ENCODE measurements at places on chromosomes 11 and 22.

- DNase-seq = no peak
Observed at GRCh38 chr22:32106930-32107329, 52.2 kb downstream of the C22orf42 start.

DNA sequence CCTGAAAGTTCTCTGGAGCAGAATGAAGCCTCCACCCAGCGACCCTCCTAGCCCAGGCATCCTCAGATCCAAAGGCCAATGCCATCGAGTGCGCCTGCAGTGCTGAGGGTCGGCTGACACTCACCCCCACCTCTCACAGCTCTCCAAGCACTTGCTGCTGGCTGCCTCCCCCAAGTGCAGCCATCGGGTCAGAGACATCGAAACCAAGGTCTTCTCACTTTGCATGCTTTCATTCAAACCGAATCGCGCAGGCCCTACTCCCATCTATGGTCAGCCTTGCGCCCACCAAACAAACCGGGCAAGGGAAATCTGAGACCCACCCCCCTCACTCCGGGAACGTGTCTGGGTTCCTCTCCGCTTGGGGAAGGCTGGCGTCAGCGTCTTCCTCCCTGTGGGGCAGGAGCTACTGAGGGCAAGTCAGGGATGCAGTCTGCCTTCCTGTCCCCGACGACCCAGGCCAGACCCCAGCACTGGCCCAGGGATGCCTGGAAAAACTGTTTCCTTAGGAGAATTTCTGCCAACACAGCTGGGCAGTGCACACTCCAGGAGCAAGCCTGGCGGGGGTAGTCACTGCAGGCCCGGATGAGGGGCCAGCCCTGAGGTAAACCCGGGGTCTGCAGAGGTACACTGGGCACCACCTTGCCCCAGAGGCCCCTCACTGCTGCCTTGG, 7.0 kb downstream of the WNT7B start:
- no peak for DNase-seq

DNA sequence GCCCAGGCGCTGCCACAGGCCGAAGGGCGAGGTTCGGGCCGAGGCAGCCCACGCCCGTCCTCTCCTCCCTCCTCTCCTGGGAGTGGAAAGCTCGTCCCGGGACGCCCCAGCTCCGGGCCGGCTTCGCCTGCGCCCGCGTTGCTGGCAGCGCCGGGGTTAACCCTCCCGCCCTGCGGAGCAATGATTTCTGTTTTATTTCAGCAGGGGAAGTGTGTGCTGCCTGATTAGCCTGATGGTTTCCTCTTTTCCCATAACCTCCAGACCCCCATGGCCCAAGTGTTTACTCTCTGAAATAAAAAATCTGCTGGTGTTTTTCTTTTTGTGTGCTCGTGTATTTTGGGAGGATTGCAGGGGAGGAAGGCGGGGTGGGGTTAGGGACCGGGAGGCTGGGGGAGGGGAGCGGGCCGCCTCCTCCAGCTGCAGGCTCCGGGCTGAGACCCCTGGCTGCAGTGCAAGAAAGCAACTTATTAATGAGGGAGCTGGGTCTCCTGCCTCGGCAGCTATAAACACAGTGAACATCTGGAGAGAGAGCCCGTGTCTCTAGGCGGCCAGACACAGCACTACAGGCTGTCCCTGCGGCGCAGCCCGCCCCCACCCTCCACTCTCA, 38.6 kb downstream of the ETS1 start:
- no peak for DNase-seq

GRCh38 chr11:71202598-71202944, 49.8 kb downstream of the SHANK2 start:
- no peak for DNase-seq

DNA sequence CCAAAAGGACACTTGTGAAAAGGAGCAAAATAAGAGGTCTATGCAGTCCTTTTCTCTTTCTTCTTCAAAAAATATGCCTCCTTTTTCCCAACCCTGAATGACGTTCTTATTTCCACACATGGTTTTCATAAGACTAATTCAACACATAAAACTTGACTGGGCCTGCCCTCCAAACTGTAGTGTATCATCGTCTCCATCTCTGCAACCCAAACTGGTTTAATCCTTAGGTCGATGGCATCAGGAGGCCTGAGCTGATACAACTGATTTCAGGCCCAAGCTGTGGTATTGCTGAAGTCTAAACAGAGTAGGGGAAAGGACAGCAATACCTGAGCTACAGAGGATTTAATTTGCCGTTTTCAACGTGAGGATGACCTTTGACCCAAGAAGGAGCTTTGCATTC, 130.0 kb upstream of the MTNR1B start:
- DNase-seq = no peak

- DNase-seq = no peak
Observed at GRCh38 chr11:74437441-74438042, 29.8 kb downstream of the KCNE3 start.

- DNase-seq = no peak
Observed at GRCh38 chr22:25402501-25403283, 161.8 kb upstream of the GRK3 start.

DNA sequence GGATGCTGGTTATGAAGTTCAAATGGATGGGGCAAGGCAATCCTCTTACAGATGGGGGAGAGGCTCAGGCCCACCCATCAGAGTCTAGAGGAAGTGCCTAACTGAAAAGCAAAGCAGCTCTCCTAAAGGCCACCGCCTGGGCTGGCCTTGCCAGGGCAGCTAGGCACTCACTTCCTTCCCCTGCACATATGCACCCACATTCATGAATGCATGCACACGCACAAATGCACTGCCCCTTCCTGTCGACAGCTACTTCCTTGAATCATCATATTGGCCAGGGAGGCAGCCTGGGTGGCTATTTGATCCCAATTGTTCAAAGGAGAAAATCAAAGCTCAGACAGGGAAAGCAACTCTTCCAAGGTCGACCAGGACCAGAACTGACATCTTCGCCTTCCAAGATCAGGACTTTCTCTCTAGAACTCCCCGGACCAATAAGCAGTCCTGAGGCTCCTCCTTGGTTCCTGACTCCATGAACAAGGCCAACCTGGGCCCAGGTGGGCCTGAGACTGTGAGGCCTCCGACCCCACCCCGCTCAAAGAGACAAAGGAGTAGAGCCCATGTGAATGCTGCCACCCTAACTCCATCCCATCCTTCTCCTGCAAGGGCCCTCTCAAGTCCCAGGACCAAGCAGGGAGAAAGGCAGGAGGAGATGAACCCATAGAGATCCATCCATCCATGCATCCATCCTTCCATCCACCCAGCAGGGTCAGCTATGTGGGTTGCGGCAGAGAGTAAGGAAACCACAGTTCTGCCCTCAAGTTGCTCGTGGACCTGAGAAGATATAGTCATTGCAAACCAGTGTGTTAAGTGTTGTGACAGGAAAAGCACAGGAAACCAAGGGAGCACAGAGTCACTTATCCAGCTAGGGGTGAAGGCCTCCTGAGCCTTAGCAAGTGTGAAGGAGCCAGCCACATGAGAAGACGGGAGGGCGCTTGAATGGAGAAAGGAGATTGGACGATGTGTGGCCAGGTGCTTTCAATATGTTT, 35.4 kb upstream of the LMO1 start:
- DNase-seq = no peak

- no peak for DNase-seq
Observed at GRCh38 chr11:64590763-64591221, at the start of gene SLC22A12. Gene SLC22A12 (plus strand): TSS chr11:64591220. CDS start chr11:64591557, 337 bp downstream.

DNA sequence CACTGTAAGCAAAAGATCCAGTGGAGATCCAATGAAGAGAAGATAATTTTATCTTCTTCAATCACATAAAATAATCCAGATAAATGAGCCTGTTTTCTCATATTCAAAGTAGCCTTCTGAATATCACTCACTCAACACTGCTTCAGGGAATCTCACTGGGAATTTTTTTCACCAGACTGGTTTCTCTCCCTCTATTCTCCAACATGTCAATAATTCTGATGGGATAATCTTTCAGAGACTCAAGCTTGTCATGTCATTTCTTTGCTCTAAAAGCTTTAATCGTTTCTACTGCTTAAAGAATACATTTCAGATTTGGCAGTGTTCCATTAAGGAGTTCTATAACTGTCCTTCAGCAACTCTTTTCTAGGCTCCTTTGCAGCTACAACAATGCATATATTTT, 16.3 kb downstream of the CNTN5 start:
- no peak for DNase-seq

DNA sequence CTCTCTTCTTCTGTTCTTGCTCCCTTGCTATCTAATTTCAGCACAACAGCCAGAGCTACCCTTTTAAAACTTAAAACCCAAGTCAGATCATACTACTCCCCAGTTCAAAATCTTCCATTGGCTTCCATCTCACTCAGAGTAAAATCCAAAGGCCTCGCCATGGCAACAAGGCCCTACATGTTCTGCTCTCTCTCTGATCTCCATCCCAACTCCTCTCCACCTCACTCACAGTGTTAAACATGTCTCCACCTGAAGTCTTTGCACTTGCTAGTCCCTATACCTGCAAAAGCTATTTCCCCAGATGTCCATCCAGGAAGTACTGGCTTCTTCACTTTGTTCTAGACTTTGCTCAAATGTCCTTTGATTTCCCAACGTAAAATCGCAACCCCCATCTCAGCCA, 3.0 kb upstream of the GRAP2 start:
- DNase-seq = no peak

DNA sequence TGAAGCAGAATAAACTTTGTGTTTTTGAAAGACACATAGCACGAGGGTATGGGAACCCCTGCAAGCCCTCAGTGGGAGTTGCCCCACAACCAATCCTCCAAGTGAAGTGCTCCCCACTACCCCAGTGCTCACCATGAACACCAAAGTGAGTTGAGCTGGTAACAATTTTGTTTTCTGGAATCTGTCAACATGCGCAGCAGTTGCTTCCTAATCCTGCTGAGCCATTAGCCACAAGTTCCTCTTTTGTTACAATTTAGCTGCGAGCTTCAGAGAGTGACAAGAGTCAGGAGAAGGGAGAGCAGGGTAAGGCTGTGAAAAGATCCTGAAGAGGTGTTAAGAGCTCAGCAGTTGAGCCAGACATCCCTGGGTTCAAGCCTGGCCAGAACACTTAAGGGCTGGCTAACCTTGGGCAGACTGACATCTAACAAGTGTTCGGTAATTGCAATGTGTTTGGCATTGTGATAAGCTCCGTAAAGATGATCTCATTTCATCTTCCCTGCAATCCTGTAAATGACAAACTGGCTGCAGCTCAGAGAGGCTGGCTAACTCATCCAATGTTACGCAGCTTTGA, 24.1 kb upstream of the ASPHD2 start:
- no peak for DNase-seq

All from NCI-H1048 (cell line).